Left hindlimb (tissue), 1 donor: ENCODE measurements at places on chromosomes 12 and 14.

GRCh38 chr12:6394398-6394797 is 10.4 kb downstream of the LTBR start:
- DNase-seq, result no peak

- no peak for DNase-seq
Observed at GRCh38 chr14:68816943-68817430, 24.1 kb upstream of the ZFP36L1 start.

DNA sequence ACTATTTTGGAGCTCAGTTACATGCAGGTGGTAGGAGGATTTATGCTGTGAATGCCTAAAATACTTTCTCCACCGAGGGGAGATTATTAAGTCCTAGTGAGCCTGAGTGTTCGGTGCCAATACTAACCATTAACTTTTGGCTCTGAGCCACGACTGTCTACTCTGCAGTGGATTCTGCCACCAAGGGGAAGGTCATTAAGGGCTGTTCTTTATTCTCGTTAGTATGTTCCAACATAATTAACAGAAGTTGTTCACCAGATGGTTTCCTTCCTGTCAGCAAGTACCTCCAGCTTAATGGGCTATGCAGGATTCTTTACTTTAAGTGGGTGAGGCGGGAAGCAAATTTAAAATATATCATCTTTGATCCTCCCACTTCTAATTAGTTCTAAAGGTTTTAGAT is 326.3 kb downstream of the BMP4 start:
- no peak for DNase-seq

GRCh38 chr12:109134186-109134917 is 18.0 kb downstream of the ACACB start:
- DNase-seq, result no peak

DNA sequence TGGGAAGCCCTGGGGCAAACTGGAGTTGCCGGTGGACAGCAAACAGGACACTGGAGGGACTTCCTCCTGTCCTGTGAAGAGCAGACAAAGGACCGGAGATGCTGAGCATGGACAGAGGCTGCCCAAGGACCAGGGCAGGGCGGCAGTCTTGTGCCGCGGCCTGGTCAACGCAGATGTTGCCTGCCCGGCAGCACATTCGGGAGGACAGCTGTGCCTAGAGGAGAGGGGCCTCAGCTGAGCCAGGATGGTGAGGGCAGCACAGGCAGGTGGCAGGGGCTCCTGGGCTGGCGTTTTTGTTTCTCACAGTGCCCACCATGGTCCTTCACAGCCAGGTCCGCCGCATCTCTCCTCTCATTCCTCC is 13.3 kb downstream of the ANKRD9 start:
- DNase-seq, result no peak

- peak; percentile 77 for DNase-seq
Observed at GRCh38 chr12:50050410-50051098, 6.8 kb upstream of the ASIC1 start.

GRCh38 chr12:27561535-27562350 is 37.7 kb downstream of the PPFIBP1 start:
- no peak for DNase-seq

GRCh38 chr12:93778306-93778705 is 101.1 kb downstream of the CRADD start:
- DNase-seq, result no peak

GRCh38 chr12:29611906-29612305 is 114.4 kb upstream of the OVCH1 start:
- no peak for DNase-seq

DNA sequence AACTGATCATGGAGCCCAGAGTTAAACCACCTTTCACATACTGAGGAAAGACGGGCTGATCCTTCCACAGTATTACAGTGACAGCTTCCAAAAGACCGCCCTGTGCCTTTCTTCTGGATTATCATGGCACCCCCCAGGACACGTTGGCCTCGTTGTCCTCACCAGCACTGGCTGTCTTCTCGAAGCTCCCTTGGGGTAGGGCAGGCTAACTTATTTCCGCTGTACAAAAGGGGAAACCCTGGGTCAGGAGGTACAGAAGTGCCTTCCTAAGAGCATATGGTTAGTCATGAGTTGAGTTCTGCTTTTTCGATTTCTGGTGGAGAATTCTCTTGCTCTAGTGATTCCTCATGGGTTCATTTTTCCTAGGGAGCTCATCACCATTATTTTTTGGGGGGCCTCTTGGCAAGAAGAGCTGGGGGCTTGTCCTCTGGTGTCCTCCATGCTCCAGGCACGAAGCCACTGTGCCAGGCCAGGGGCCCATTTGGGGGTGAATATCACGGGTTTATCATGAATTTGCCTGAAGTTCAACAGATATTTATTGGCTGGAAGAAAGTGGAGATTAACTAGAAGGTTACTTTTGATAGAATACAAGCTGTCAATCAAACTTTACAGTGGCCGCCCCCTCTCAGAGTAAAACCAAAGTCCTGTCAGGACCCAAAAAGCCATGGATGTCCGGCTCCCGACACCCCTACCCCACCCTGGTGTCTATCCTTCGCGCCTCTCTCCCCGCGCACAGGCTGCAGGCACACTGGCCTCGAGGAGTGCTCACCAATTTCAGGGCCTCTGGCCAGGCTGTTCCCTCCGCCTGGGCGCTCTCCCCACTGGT is 8.8 kb upstream of the TRAF3 start:
- no peak for DNase-seq
